ENCODE measurements at places on chromosomes 5 and 9. TPM values are rescaled to one million over a fixed set of nuclear protein-coding genes. Genes with fewer than 3 reads are reported as not detected.

DNA sequence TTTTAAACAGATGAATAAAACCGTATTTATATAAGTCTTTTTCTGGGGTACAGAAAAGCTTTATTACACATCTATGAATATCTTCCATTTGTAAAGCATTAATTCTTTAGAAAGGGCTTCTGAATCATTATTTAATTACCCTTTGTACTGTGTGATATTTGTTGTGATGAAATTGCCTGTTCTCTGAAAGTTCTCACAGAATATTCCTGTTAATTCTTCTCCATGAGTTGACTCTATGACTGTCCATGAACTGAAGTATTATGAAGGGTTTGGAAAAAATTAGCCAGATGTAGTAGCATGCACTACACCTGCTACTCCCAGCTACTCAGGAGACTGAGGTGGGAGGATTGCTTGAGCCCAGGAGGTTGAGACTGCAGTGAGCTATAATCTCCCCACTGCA lies 127.0 kb downstream of the MAN2A1 start:
- H3K4me3 ChIP-seq = no peak overlapping the region
- no peak for DNase-seq
- H3K36me3 ChIP-seq = no peaks in the 10 kb centered on the region
- no peaks in the 10 kb centered on the region for H3K4me1 ChIP-seq
- no peaks in the 10 kb centered on the region for H3K27me3 ChIP-seq

Gene BSPRY
- 79.7 TPM for total RNA-seq

DNA sequence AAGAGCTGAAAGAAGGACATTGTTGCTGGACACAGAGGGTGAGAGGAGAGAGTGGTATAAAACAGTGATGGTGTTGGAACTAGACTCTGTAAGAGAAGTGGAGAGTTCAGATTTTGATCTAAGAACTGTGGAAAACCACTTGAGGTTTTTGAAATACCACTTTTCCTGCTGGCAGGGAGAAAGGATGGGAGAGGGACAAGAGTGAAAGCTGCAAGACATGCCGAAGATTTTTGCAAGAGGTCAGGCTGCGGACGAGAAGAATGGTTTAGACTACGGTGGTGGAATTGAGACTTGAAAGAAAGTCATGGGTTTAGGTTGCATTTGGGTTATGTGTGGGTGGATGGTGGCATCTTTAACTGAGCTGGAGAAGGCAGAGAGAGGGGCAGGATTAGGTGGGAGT lies 202.2 kb upstream of the RPS23 start:
- H3K27ac ChIP-seq = no peak overlapping the region
- H3K4me3 ChIP-seq = no peak overlapping the region
- no peaks in the 10 kb centered on the region for H3K27me3 ChIP-seq
- no peaks in the 10 kb centered on the region for H3K4me1 ChIP-seq

Gene DNM1
- total RNA-seq = 4.7 TPM

DNA sequence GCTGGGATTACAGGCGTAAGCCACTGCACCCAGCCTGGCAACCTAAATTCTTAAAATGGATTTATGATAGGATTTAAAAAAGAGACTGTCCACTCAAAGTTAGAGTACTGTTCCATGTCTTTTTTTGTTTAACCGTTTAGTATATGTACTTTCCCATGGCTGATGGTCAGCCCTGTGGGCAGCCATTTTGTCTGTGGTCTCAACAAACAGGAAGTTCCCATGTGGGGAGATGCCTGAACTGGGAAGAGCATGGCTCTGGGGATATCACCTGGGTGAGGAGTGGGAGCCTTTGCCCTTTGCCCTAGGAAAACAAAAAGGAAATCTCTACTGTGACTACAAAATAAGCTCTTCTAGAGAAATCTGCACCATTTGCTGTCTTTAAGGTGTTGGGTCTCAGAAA lies 27.5 kb upstream of the GNPDA1 start:
- no peaks in the 10 kb centered on the region for H3K36me3 ChIP-seq
- DNase-seq = no peak
- H3K27ac ChIP-seq = no peak overlapping the region
- H3K4me1 ChIP-seq = no peaks in the 10 kb centered on the region

DNA sequence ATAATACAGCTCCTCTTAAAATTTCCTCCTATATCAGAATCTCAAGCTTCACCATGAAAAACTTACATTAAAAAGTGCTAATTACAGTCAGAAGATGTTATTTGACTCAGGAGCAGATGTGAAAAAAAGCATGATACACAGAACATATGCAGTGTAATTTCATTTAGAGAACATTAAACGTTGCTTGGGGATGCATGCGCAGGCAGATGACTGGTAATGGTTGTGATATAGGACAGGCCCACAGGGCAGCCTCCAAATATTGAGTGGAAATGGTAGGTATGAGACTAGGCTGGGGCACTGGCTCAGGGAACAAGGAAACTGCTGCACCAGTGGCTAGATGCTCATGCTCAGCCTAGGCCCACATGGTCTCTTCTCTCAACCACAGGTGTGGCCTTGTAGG lies 69.7 kb downstream of the IARS1 start:
- no peak overlapping the region for H3K27ac ChIP-seq
- H3K4me3 ChIP-seq = no peak overlapping the region
- H3K27me3 ChIP-seq = no peaks in the 10 kb centered on the region
- DNase-seq = no peak
- H3K36me3 ChIP-seq = peaks cover 4% of the 10 kb centered on the region

DNA sequence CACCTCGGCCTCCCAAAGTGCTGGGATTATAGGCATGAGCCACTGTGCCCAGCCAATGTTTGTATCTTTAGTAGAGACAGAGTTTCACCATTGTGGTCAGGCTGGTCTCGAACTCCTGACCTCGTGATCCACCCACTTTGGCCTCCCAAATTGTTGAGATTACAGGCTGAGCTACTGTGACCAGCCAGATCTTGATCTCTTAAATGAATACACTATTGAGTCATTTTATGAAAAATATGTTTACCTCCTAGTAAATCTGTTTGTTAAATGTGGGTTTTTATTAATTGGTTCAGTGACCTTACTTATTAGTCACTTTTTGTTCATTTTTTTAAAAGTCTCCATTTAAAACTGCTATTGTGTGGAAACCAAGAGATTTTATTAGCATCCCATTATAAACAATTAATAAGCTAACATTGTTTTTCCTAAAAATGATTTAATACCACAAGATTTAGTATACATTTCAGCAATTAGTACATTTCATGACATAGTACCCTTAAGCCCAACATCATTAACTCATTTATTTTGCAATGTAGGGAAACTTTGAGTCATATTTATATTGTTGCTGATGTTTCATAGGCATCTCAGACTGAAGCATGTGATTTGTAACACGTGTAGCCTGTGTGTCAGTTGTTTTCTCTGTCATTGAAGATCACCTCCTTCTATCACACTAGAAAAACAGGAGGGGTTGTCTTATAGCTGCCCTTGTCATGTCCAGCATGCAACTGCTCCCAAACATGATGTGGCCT lies 261.2 kb downstream of the TAF11L14 start:
- no peak overlapping the region for H3K4me3 ChIP-seq
- no peaks in the 10 kb centered on the region for H3K4me1 ChIP-seq
- no peaks in the 10 kb centered on the region for H3K27me3 ChIP-seq
- no peak for DNase-seq
- H3K36me3 ChIP-seq = no peaks in the 10 kb centered on the region

- H3K27me3 ChIP-seq = no peaks in the 10 kb centered on the region
- no peak overlapping the region for H3K4me3 ChIP-seq
- H3K27ac ChIP-seq = no peak overlapping the region
- no peak for DNase-seq
- H3K36me3 ChIP-seq = no peaks in the 10 kb centered on the region
Observed at GRCh38 chr9:133426011-133426410, 3.8 kb downstream of the ADAMTS13 start.

Gene ALDH1A1
- 295 TPM for total RNA-seq

Gene PCDHB2
- total RNA-seq = 4.2 TPM
